Left cardiac atrium (tissue), 4 donors: ENCODE measurements at places on chromosomes 7 and 10.

- no peak for DNase-seq
These were observed 165.9 kb downstream of the AUTS2 start for GRCh38 chr7:69764147-69764546.

DNA sequence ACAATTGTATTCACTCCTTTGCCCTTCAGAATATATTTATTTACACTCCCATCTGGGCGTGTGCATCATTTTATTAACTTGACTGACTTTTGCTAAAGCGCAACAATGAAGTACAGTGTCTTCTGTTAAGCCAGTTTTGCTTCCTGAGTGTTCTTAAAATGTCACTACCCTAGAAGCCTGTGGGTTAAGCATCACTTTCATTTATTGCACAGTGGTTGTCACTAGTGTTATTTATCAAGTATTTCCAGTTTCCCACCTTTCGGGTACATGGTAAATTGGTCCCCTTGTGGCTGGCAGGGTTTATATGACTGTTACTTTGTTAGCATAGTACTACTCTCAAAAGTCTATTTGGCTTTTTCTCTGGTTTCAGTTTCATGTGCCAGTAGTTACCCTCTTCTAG is 3.3 kb downstream of the HILPDA start:
- no peak for DNase-seq

DNA sequence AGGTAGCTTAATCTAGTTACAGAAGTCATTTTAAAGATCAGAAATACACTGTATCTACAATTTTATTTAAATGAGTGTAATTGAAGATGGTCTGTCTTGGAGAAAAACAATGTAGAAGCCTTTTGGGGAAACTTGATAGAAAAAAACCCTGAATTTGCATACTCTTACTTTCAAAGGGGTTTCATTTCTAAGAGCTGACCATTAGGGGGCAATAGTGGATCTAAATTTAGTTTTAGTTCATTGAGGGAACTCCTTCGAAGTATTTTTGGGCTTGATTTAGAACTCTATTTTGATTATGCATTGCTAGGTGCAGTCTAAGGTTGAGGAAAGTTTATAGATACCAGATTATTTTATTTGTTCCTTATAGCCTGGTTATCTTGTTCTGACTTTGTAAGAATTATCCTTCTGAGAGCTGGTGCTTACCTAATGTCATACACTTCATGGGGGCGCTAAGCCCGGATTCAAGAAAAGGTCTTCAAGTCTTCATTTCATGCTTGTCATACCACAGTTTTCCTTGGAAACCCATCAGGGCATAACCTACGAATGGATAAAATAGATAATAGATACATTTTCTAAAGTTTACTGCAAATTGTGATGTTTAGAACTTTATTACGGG is 69.1 kb upstream of the MXI1 start:
- DNase-seq = no peak

DNA sequence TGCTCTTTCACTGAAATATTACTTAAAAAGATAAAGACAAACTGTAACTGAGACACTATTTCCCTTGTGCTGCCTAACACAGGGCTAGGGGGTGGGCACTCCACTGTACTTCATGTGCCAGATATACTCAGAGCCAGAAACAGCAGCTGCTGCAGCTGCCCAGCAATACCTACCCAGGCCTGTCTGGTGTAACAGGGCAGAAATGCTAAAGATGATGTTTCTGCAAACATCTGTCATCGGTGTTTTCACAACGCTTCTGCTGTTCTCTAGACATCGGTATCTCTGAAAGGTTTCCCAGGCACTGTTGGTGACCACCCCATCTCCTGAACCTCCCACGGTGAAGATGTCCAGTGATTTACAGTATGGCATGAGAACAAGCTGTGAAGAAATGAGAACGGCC is 42.7 kb downstream of the LAMB1 start:
- DNase-seq = no peak

DNA sequence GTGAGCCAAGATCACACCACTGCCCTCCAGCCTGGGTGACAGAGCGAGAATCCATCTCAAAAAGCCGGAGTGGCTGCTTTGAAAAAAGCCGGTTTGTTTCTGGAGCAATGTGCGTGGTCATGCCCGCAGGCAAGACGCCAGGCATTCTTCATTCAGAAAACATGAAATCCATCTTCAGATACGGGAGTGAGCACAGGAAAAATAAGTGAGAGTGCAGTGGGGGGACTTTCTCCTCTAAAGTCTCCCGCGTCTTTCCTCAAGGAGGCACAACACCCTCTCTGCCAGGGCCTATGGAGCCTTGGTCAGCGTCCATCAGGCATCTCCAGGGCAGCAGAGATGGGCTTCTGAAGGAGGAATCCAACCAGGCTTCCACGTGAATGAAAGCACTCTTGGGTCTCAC is 62.3 kb upstream of the DGKI start:
- peak; percentile 61 for DNase-seq

- DNase-seq = no peak
These were observed 22.4 kb downstream of the GALNTL5 start for GRCh38 chr7:151978616-151979015.

- DNase-seq = no peak
These were observed 491 bp upstream of the SH2D4B start for GRCh38 chr10:80537086-80537735.
